Vagina (tissue), 2 donors: ENCODE measurements at places on chromosomes 4 and X. TPM values are rescaled to one million over a fixed set of nuclear protein-coding genes. Genes with fewer than 3 reads are reported as not detected.

DNA sequence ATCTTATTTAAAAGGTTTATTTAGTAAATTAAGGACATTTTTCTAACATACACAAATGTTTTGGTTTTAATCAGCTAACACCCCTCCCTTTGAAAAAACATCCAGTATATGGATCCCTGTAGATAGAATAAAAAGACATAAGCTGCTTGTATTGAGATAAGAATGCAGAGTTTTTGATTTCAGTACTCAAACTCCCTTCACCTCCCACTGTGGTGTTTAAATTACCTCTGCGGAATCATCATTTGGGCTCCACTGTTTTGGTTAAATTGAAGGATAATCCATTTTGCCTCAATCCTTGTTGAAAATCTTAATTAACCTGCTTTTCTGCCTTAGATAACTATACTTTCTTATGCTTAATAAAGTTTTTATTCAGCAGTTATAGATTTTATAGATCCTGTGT, 27.6 kb downstream of the USP53 start:
- DNase-seq: no peak
- no peak overlapping the region for H3K27ac ChIP-seq
- peaks cover 30% of the 10 kb centered on the region for H3K36me3 ChIP-seq
- H3K27me3 ChIP-seq: no peaks in the 10 kb centered on the region
- no peak overlapping the region for H3K4me3 ChIP-seq

- no peaks in the 10 kb centered on the region for H3K27me3 ChIP-seq
- H3K4me1 ChIP-seq: no peaks in the 10 kb centered on the region
- no peak for DNase-seq
- no peak overlapping the region for H3K27ac ChIP-seq
Measured at GRCh38 chr4:143202824-143203223, 18.1 kb downstream of the USP38 start.

DNA sequence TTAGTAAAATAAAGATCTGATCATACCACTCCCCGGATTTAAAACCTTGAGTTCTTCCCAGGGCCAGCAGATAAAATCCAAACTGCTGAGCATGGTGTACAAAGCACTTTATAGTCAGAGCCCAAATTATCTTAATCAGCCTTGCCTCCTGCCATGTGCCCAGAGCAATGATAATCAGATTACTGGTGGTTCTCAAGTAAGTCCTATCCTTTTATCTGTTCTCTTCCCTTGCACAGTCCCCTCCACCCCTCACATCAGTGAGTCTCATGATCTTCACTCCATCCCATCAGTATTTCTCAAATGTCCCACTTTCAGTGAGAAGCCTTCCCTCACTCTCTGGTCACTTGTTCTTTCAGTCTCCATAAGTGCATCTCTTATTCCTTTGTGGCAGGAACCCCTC, 22.7 kb downstream of the INTS6L start:
- no peak overlapping the region for H3K4me3 ChIP-seq
- H3K27ac ChIP-seq: no peak overlapping the region
- no peaks in the 10 kb centered on the region for H3K36me3 ChIP-seq
- no peaks in the 10 kb centered on the region for H3K27me3 ChIP-seq
- peaks cover 10% of the 10 kb centered on the region for H3K4me1 ChIP-seq
- DNase-seq: no peak

The GPR82 gene
- total RNA-seq: not detected

DNA sequence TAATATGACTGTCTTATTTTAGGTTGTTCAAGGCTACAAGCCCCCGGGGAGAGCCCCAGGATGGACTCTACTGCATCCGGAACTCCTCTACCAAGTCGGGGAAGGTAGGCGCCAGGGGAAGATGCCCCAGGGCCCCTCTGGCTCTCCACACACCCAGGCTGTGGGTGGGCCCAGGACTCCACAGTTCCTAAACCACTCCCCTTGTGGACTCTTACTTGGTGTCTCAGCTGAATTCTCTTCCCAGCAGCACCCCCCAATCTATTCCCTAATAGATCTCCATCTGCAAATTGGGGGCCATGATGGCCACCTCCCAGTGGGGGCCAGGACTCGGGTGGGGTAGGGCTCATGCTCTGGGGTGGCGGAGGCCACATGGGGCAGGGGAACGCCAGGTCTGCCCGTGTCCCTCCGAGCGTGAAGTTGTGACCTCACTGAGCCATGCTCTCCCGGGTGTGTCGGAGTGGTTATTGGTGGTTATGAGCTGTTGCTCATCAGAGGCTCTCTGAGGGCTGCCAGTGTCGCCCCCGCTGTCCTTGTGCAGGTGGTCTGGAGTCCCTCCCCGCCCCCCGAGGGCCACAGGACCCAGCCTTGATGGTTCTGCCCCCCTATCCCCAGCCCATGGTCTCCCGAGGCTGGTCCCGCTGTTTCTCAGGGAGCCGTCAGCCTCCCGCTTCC, 11.2 kb upstream of the ADD1 start:
- no peak overlapping the region for H3K4me3 ChIP-seq
- peaks cover 7% of the 10 kb centered on the region for H3K4me1 ChIP-seq
- H3K27ac ChIP-seq: no peak overlapping the region
- H3K27me3 ChIP-seq: no peaks in the 10 kb centered on the region
- H3K36me3 ChIP-seq: peaks cover 54% of the 10 kb centered on the region

The CT55 gene
- total RNA-seq: not detected

The PRSS48 gene
- not detected for total RNA-seq

The PRSS12 gene
- 15.0 TPM for total RNA-seq

- no peak overlapping the region for H3K27ac ChIP-seq
- no peaks in the 10 kb centered on the region for H3K4me1 ChIP-seq
- no peak overlapping the region for H3K4me3 ChIP-seq
Measured at GRCh38 chr4:106201373-106201772, 114.6 kb downstream of the TBCK start.

The XAGE2 gene
- not detected for total RNA-seq

The MXRA5 gene
- 4.7 TPM for total RNA-seq

- DNase-seq: no peak
- H3K4me1 ChIP-seq: no peaks in the 10 kb centered on the region
- no peaks in the 10 kb centered on the region for H3K36me3 ChIP-seq
Measured at GRCh38 chrX:153463031-153463430, 7.3 kb downstream of the HAUS7 start.

The ASB12 gene
- total RNA-seq: not detected

DNA sequence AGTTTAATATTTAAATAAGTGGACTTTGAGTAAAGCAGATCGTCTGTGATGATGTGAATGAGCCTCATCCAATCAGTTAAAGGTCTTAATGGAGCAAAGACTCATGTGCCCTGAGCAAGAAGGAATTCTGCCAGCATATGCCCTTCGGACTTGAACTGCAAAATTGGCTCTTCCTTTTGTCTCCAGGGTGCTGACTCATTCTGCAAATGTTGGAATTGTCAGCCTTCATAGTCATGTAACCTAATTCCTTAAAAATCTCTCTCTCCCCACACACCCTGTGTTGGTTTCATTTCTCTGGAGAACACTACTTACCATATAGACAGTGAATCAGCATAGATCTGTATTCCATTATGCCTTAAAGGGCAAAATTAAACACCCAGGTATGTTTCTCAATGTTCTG, 609.8 kb upstream of the GALNTL6 start:
- no peaks in the 10 kb centered on the region for H3K36me3 ChIP-seq
- no peaks in the 10 kb centered on the region for H3K4me1 ChIP-seq
- H3K27me3 ChIP-seq: no peaks in the 10 kb centered on the region
- no peak overlapping the region for H3K27ac ChIP-seq
- H3K4me3 ChIP-seq: no peak overlapping the region

The NLGN4X gene
- 2.5 TPM for total RNA-seq

The PIR gene
- total RNA-seq: 24.1 TPM

The POLN gene
- total RNA-seq: 3.9 TPM

GRCh38 chr4:15110120-15110571, 107.9 kb downstream of the CPEB2 start:
- DNase-seq: no peak
- H3K27me3 ChIP-seq: no peaks in the 10 kb centered on the region
- no peak overlapping the region for H3K4me3 ChIP-seq
- H3K27ac ChIP-seq: no peak overlapping the region

The ZC4H2 gene
- 10.3 TPM for total RNA-seq

DNA sequence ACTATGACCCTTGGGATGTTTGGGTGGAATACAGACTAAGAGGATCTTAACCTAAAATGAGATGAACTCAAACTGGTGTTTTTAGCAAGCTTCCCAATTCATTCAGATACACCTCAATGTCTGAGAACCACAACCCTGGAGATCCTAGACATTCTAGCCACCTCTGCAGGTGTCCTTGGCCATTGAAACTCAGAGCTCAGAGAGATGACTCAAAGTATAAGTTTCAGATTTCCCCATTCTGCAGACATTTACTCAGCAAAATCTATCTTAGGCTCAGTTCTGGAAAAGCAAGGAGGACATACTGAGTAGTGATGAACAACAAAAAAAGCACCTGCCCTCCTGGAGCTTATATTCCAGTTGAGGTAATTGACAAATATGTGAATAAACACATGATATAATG, 47.8 kb downstream of the COMMD8 start:
- H3K27ac ChIP-seq: no peak overlapping the region
- no peak for DNase-seq
- no peaks in the 10 kb centered on the region for H3K4me1 ChIP-seq
- no peaks in the 10 kb centered on the region for H3K36me3 ChIP-seq

The SPACA5 gene
- total RNA-seq: not detected

DNA sequence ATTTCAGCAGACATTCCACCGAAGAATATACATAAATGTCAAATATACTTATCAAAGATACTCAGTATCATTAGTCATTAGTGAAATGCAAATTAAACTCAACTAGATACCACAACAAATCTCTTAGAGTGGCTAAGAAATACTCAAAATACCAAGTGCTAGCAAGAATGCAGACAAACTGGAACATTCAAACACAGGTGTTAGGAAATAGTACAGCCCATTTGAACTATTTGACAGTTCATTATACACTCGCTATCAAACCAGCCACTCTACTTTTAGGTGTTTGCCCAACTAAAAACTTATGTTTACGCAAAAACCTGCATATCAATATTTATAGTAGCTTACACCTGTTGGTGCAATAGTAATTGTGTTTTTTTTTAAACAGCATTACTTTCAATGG, 8.8 kb downstream of the ADAM29 start:
- H3K27ac ChIP-seq: no peak overlapping the region
- no peak for DNase-seq
- H3K4me3 ChIP-seq: no peak overlapping the region
- H3K27me3 ChIP-seq: no peaks in the 10 kb centered on the region
- no peaks in the 10 kb centered on the region for H3K4me1 ChIP-seq

The TGIF2LX gene
- not detected for total RNA-seq

The ALPK1 gene
- total RNA-seq: 32.2 TPM

DNA sequence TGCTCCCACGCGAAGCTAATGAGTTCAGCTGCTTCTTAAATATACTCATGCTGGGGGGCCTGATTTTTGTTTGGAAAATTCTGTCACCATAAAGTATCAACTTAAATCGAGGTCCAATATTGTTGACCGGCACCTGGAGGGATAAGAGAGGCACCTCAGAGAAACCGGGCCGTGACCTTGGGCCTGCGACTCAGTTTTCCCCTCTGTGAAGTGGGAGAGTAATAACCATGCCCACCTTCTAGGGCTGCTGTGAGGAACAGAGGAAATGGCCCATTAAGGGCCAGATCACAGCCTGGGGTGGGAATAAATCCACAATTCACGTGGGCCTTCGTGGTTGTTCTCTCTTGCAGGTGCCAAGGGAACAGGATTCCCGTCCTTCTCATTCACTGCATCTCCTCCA, 39.4 kb downstream of the ZBTB49 start:
- H3K27me3 ChIP-seq: no peaks in the 10 kb centered on the region
- H3K27ac ChIP-seq: no peak overlapping the region
- H3K4me3 ChIP-seq: no peak overlapping the region
- no peaks in the 10 kb centered on the region for H3K36me3 ChIP-seq
- no peak for DNase-seq
- H3K4me1 ChIP-seq: no peaks in the 10 kb centered on the region

The VSIG4 gene
- total RNA-seq: 57.0 TPM

DNA sequence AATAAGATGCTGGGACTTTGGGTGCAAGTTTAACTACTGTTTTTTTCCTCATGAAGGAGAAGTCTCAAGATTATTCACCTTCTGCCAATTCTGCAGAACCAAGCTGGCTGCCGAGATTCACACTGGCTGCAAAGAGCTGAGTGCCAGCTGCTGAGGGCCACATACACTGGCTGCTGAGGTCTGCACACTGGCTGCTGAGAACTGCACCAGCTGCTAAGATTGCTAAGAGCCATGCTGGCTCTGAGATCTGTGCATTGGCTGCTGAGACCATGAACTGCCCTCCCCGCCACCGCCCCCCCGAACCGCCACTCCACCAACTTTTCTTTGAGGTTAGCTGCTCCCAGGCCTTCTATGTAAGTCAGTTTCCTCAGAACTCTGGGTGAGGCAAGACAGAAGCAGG, 330.3 kb downstream of the CBLL2 start:
- H3K27me3 ChIP-seq: no peaks in the 10 kb centered on the region
- no peak overlapping the region for H3K4me3 ChIP-seq
- H3K27ac ChIP-seq: no peak overlapping the region

- H3K27ac ChIP-seq: no peak overlapping the region
- no peak overlapping the region for H3K4me3 ChIP-seq
- no peak for DNase-seq
- H3K27me3 ChIP-seq: no peaks in the 10 kb centered on the region
Measured at GRCh38 chr4:168019019-168019651, 73.2 kb upstream of the ANXA10 start.

DNA sequence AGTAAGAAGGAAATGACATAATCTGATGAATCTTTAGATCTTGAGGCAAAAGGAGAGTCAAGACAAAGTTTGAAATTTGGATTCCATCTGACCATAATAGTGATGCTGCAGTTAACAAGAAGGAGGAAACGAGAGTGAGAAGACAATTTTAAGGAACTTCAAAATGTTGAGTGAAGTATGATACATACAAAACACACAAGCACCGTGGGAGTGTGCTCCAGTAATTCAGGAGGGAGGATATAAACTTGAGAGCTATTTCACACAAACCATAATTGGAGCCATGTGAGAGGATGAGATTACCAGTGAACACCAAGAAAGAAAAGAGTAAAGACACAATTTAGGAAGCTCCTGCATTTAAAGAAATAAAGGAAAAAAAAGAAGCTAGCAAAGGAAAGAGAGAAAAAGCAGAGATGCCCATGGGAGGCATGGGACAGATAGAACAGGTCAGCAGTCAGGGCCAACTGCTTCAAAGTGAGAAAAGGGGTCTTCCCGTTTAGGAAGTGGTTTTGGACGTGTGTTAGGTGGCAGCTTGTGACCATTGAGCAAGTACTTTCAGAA, 150.7 kb upstream of the SLC7A11 start:
- no peaks in the 10 kb centered on the region for H3K27me3 ChIP-seq
- H3K36me3 ChIP-seq: no peaks in the 10 kb centered on the region
- no peak overlapping the region for H3K4me3 ChIP-seq
- DNase-seq: no peak
- H3K27ac ChIP-seq: no peak overlapping the region
- no peaks in the 10 kb centered on the region for H3K4me1 ChIP-seq

DNA sequence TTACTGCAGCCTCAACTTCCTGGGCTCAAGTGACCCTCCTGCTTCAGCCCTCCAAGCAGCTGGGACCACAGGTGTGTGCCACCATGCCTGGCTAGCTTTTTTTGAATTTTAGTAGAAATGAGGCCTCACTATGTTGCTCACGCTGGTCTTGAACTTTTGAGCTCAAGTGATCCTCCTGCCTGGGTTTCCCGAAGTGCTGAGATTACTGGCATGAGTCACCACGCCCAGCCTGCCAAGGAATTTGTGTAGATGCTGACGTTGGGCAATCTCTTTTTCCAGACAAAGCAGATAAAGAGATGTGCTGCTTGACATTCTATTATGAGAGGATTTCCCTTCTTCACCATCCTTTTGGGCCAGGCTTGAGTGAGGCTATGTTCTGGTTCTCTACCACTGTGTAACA, 254.5 kb upstream of the RPS6KA3 start:
- H3K27ac ChIP-seq: no peak overlapping the region
- H3K27me3 ChIP-seq: no peaks in the 10 kb centered on the region
- no peaks in the 10 kb centered on the region for H3K36me3 ChIP-seq

The DKK2 gene
- 0.49 TPM for total RNA-seq
